ENCODE measurements at places on chromosomes 5 and 9.

DNA sequence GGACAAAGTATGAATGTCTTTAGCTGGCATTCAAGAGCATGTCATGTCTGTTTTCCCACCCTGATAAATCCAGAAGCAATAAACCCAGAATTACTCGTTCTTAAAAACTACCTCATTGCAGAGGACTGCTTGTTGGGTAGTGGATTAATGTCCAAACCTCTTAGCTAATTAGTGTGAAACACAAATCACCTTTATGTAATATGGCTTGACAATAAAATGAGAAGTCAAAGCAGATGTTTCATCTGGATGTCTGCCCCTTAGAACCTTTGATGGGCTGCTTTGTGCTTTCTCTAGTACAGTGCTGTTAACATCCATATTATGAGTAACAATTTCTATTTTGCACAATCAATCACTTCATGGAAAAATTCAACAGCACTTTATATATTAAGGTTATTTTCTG is 149.1 kb upstream of the TUT7 start:
- no peak for DNase-seq

DNA sequence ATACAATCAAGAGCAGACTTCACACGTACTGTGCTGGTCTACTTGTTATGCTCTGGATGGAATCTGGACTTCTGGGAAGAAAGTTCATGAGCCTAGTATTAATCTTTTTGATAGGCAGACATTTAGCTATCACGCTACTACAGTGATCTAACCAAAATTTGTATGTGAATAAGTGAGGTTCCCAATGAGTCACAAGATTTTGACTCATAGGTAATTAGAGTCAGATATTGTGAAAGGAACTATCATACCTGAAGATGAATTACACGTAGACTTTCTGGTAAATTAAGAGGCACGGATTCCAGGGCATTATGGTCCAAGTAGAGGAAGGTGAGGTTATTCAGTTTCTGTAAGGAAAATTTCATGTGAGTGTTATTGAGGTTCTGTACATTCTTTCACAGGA is 18.4 kb downstream of the OGN start:
- DNase-seq = no peak

- no peak for DNase-seq
These were observed 206.6 kb downstream of the DENND1A start for GRCh38 chr9:123723135-123723875.

GRCh38 chr5:151889614-151890013 is 35.0 kb downstream of the GLRA1 start:
- no peak for DNase-seq

DNA sequence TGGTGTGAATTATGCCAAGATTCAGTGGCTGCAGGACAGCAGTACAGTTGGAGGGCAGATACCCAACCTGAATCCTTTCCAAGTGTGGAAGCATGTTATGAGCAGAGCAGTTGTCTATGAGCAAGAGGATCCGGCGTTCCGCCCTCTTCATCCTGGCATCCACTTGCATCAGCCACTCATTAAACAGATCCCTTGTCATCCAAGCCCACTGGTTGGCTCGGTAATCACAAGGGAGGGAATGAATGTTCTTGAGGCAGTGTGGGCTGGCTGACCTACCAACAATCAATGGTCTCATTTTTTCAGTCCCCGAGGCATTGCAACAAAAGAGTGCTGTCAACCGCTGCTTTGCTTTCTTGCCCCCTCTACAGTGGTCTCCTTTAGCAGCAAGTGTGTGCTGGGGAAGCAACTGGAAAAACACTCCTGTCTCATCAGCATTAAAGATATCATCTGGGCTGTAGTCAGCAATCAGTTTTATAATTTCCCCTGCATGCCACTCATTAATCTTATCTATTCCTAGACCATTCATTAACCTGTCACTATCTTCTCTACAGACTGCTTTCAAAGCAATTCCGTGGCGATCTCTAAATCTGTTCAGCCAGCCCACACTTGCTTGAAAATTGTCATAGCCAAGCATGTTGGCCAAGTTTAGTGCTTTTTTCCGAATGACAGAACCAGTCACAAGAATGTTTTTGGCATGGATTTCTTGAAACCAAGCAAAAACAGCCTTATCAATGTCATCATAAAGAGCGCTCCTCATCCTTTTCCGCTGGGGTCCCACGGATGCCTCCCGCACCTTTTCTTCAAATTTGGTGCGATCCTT is 4.9 kb downstream of the TIGD6 start:
- DNase-seq = no peak

- DNase-seq = no peak
These were observed 207.9 kb downstream of the HINT1 start for GRCh38 chr5:130957151-130957550.

- no peak for DNase-seq
These were observed 865.0 kb downstream of the PTPRD start for GRCh38 chr9:9747787-9748186.

DNA sequence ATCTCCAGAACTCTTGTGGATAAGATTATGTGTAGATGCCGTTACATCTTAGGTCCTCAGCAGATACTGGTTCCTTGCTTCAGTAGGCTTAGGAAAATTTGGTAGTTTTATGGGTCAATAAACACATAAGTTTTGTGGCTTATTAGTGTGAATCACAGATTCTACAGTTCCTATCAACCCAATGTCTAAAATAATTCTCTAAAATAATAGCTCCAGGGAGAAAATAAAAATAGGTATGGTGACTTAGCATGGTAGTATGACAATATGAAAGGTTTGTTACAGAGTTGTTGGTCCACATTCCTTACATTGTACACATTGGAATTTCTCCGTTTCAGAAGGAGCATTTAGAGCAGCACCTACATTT is 91.7 kb downstream of the AOPEP start:
- DNase-seq = no peak

DNA sequence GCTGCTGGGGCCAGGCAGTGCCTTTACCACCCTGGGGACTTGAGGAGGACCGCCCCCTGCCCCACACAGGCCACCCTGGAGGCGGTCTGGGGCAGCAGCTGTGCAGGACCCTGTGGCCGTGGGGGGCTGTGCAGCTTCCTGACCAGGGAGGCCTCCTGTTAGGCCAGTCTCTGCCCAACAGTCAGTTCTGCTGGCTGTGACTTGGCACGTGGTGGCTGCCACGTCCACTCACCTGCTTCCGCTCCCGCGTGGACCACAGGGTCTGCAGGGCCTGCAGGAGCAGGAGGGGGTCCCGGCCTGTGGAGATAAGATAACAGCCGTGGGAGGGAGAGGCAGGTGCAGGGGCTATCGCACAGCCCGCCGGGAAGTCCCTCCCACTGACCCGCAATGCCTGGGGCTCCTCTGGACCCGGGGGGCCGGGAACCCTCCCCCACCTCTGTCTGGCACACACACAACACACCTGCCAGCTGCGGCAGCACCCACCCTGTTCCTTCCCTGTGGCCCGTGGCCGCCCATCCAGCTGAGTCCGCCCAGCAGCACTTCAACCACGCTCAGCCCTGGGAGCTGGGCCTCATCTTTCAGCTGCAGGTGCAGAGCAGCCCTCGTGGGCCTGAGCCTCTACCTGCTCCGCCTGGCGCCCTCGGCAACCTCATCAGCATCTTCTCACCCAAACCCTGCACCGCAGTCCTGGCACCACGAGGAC is 39.7 kb downstream of the EXD3 start:
- DNase-seq = no peak

- DNase-seq = no peak
These were observed 83.2 kb upstream of the TAS2R1 start for GRCh38 chr5:9713356-9713755.

- DNase-seq = no peak
These were observed 198.3 kb downstream of the FER start for GRCh38 chr5:108946008-108946407.

- no peak for DNase-seq
These were observed 92.6 kb downstream of the GTF3C4 start for GRCh38 chr9:132762896-132763295.

- DNase-seq = no peak
These were observed 380.0 kb downstream of the ANXA1 start for GRCh38 chr9:73531658-73532057.

- no peak for DNase-seq
These were observed 5.0 kb downstream of the FAM163B start for GRCh38 chr9:133604214-133604613.

- DNase-seq = no peak
These were observed 61.7 kb downstream of the SLC38A9 start for GRCh38 chr5:55650386-55650785.

DNA sequence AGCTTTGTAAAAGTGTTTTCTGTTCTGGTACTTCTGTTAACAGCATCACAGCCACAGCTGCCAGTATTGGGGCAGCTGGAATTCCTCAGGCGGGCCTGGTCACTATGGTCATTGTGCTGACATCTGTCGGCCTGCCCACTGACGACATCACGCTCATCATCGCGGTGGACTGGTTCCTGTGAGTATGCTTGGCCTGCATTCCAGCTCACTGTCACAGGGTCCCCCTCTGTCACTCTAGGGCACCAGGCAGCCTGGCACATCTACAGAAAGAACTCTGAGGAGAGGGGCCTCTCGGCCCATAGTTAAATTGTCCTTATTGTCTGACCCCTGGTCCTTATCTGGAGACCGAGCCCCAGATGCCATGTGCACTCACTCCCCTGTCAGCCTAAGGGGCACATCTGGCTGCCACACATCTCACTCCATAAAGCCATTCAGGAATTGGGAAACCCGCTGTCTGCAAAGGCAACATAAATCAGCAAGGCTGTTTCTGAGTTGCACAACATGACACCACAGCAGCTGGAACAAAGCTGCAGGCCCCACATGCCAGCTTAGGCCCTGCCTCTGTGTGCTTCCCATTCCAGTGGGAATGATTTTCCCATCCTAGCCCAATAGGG is 77.5 kb downstream of the SLC1A3 start:
- DNase-seq = no peak

- DNase-seq = peak; percentile 9
These were observed 13.3 kb upstream of the HSDL2 start for GRCh38 chr9:112366591-112366990.

DNA sequence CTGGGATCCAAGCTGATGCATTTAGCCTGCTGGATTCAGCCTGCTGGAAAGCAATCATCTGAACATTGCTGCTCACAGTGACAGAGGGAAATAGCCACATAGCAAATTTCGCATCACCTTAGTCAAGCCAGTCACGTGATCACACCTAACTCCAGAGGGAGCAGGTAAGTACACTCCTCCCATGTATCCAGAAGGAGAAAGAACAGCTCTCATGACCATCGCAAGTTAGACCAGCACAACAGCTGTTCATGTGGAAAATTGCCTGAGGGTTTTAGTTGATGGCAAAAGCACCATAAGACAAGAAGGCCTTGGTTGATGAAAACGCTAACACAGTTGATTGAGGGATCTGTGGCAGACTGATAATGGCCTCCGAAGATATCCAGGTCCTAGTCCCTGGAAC is 34.2 kb upstream of the MYO10 start:
- DNase-seq = no peak

DNA sequence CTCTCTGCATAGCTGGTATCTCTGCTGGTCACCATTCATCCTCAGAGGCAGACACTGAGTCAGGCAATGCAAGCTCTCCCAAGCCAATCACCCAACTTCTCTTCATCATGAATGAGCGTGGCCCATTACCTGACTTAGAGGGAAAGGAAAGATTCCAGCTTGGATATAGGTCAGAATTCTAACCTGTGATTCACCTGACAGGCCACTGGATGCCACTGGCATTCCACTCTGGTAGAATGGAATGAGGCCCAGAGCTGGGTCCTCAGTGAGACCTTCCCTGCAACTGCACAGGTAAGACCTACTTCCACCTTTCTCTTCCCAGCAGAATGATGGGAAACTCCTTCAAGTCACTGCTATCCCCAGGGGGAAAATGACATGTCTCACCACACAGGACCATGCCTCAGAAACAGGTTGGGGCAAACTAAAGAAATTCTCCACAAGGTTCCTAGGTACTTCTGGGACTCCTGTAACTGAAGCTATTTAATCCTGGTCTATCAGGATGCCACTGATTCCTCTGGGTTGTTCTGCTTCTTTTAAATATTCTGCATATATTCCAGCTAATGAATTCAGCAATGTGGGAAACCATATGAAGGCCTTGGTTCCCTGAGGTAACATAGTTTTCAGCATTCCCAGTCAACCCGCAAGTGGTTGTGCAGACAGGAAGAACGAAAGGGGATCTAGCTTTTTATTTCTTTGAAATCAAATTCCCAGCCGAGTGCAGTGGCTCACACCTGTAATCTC is 62.0 kb downstream of the SUSD1 start:
- peak; percentile 43 for DNase-seq

- no peak for DNase-seq
These were observed 13.5 kb downstream of the GAPT start for GRCh38 chr5:58504766-58505165.

GRCh38 chr5:96790961-96791504 is 16.7 kb downstream of the ERAP1 start:
- no peak for DNase-seq

GRCh38 chr5:36537724-36538123 is 68.7 kb upstream of the SLC1A3 start:
- no peak for DNase-seq

GRCh38 chr5:22496666-22497065 is 356.5 kb downstream of the CDH12 start:
- DNase-seq = no peak

DNA sequence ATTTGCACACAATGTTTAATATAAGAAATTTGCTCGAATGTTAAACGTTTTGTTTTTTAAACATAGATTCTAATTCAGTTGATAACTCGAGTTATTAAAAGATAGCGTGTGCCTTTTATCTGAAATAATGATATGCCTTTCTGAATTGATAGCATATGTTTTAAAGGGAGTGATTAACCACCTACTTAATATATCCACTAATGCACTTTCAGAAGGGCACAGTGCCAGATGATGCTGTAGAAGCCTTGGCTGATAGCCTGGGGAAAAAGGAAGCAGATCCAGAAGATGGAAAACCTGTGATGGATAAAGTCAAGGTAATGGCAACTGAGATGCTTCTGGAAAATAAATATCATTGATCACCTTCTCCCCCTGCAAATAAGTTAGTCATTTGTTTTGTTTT is 53.9 kb downstream of the ERAP1 start:
- no peak for DNase-seq

DNA sequence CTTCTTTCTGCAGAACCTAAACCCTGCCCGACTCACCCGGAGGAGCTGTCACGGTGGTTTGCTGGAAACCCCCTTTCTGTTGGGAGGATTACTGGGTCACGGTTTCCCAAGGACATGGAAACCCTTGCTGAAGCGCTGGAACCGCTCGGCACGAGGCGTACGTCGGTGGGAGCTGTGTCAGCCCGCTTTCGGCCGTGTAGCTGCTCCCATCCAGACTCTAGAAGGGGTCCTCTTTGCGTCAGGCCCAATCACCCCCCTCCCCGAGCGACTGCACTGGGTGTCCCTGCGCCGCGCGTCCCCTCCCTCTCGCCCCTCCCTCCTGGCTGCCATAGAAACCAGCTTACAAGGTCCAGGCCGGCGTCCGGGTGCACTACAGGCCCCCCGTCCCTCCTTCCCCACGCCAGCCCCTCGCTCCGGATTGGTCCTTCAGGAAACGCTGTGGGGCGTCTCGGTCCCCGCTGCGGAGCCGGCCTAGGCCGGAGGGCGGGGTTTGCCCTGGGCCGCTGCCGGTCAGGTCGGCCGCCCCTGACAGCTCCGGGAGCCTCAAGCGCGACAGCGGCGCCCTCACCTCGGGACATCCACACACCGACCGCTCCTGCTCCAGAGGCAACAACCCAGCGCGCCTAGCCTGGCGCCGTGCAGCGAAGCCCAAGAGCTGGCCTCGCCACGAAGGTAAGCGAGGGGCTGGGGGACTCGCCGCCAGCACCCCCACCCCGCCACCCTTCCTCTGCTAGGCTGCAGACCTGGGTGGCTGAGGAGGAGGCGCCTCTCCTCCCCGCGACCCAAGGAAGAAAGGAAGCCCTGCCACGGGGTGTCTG is at the start of gene NIM1K:
Gene NIM1K, plus strand, starts transcription at position 486 of the 818 bp plus-strand sequence. CDS start 53,551 bp downstream, outside the sequence.
- DNase-seq = peak; percentile 60

Data from Calu3 (cell line).